ENCODE measurements at places on chromosomes 13 and 19. TPM values are rescaled to one million over a fixed set of nuclear protein-coding genes. Genes with fewer than 3 reads are reported as not detected.

C13orf46 gene
- 0.26 TPM for total RNA-seq

WDR88 gene
- under 0.01 TPM for total RNA-seq

RXFP2 gene
- total RNA-seq, result not detected

MAG gene
- not detected for total RNA-seq

ZNF20 gene
- total RNA-seq, result 8.6 TPM

ZNF729 gene
- total RNA-seq, result not detected
